ENCODE measurements at places on chromosomes 16 and 17.

GRCh38 chr17:10286324-10286723, 86.5 kb downstream of the MYH13 start:
- no peak for DNase-seq

DNA sequence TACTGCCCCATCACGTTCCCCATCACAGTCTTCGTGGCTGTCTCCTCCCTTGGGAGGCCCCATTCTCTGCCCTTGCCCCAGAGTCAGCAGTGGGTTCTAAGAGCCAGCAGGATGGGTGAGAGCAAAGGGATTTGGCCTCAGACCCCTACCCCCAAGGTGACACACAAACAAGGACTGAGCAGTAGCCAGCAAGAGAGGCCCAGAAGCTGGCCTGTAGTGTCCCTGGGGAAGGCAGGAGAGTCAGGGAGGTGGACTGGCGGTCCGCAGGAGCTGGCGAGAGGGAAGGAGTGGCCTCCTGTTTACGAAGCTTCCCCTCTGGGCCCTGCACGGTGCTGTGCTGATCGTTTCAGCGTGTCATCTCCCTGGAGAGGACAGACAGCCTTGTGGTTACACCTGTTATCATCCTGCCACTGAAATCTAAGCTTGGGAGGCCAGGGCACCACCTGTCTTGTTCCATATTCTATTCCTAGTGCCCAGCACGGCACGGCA, 8.4 kb downstream of the WDR81 start:
- DNase-seq: no peak

DNA sequence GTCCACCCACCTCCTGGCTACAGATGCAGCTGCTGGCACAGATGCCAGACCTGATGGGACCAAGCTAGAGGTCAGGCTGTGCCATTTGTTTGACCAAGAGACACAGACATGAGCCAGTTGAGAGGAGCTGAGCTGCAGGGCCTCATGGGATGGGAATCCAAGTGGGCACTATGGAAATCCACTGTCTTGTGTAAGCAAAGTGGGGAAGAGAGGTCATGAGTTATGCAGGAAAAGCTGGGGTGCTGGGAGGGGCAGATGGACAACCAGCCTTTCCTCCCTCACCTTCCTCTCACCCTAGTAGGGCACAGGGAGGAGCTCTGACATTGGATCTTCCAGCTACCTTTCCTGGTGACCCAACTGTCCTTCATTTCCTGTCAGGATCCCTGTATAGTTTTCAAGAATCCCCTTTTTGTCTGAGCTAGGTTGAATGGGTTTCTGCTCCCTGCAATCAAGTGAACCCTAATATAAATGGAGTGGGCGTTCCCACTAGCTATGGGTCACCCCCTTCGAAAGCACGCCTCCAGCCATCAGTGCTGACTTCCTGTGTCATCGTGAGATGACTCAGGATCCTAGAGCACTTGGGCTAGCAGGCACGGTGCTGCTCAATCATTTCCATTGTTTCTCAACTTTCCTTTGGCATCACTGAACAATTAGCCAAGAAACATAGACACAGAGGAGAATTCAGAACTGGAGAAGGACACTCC, 13.6 kb downstream of the ATPAF2 start:
- DNase-seq: peak; percentile 34

DNA sequence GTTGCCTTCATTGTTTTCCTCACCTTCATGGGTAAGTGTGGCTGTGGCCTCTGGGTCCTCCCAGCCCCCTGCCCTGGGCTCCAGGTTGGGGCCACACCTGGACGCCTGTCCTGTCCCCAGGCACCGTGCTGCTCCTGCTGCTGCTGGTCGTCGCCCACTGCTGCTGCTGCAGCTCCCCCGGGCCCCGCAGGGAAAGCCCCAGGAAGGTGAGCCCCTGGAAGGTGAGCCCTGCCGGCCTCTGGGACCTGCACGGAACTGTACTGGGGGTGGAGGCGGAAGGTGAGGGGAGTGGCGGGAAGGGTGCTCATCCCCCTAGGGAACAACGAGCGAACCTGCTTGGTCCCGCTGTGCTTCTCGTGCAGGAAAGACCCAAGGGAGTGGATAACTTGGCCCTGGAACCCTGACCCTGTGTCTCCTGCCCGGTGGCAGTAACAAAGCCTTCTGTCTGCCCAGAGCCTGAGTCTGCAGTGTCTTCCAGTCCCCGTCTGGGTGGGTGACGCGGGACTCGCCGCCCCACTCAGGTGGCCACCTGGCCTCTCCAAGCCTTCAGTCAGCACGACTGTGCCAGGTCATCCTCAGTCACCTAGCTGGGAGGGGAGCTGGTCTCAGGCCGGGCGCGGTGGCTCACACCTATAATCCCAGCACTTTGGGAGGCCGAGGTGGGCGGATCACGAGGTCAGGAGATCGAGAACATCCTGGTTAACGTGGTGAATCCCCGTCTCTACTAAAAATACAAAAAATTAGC, 831 bp downstream of the SMIM22 start:
- DNase-seq: no peak

GRCh38 chr16:1297018-1297696, 12.3 kb upstream of the UBE2I start:
- peak; percentile 41 for DNase-seq

DNA sequence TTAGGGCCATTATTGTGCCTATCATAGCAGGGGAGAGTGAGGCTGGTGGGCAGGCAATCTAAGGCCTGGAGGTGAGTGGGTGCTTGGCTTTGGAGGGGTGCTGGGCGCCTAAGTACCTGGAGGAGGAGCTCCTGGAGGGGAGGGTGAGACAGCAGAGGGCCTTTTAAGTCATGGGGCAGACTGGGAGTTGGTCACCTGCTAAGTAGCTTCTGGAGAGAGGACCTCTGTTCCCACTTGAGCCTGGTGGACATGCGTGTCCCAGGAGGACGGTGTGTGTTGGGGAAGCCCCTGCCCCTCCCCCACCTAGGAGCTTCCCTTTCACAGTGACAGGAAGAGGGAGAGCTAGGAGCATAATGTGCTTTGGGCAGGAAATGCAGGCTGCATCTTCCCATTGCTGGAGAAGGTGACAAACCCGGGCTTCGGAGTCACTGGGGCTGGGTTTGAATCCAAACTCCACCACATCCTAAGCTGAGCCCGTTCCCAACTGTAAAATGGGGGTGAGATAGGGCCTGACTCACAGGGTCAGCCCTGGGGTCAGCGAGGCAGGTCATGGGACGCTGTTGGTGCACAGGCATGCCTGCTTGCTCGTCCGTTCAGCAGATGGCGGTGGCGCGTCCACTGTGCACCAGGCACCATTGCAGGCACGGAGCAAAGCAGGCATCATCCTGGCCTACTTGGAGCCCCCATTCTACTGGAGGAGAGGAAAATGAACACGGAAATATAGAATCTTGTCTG, 37.9 kb downstream of the CMIP start:
- no peak for DNase-seq

DNA sequence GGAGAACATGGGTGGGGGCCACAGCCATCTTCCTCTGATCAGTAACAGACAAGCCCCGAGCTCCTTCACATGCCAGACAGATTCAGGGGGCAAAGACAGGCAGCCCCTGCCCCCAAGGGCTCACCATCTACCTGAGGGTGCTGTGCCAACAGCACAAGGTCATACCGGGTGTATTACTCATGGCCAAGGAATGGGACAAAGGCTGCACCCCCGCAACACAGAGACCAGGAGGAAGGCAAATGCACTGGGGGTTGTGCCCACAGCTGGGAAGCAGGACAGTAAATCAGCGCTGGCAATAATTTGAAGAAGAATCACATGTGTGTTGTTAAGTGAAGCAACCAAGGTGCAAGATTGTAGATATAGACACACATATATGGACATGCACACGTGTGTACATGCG, 137.1 kb downstream of the C16orf95 start:
- peak; percentile 38 for DNase-seq

- DNase-seq: no peak
Observed at GRCh38 chr17:68778726-68779125, 176.5 kb downstream of the ABCA8 start.

DNA sequence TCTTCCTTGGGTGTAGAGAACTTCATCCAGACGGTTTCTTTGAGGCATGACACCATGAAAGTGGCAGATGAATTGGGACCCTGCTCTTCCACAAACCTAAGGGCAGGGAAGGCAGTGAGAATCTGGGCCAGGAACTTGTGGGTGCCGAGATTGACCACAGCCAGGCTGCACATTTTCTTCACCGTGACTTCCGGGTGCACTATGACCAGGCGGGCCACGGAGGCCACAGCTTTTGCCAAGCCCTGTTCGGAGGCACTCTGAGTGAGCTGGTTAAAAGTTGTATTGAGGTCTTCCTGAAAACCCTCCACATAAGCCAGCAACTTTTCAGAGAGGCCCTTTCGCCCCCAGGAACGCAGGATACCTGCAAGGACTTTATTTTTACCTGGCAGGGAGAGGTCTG, 5.9 kb downstream of the GEMIN4 start:
- no peak for DNase-seq

GRCh38 chr17:28033972-28034714, 8.3 kb upstream of the NLK start:
- peak; percentile 37 for DNase-seq

DNA sequence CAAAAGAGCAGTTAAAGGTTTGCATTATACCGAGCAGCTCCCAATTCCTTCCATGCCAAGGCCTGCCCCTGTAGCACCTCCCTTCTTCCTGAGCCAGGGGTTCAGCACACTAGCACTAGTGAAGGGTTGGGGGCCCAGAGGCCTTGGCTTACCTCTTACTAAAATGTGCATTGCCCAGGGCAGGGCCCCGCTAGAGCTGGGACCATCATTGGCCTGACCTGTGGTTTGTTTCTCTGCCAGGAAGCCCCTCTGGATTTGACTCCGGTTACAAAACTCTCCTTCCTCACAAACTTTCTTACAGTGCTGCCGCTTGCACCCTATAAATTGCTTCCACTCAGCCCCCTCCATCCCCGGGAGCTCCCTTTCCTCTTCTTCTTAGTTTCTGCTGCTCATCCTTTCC, 33.8 kb downstream of the MPRIP start:
- DNase-seq: no peak

- DNase-seq: no peak
Observed at GRCh38 chr16:65125871-65126270, 4.0 kb upstream of the CDH11 start.

DNA sequence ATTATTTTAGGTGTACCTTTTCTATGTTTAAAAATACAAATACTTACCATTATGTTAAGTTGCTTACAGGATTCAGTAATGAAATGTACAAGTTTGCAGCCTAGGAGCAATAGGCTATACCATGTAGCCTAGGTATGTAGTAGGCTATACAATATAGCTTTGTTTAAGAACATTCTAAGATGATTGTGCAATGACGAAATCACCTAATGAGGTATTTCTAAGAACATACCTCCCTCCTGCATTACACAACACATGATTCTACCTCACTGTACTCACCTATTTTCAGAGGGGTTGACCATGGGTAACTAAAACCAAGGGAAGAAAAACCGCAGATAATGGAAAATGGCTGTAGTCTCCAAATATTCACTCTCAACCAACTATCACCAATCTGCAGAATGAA, 35.3 kb upstream of the TBC1D3K start:
- DNase-seq: no peak

DNA sequence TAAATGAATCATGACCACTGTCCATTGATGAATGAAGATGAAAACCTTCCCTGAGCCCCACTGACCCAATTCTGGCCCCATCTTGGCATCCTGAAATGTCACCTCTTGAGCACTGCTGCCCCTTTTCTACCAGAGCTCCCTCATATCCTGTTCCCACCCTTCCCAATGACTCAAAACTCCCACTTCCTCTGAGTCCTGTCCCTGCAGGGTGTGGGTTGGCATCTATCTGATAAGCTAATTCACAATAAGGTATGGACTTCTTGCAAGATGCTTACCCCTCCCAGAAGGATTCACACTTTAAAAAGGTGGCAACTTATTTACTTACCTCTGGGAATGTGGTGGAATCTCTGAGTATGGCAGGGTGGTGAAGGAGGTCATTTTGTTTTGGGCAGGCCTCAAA, 13.3 kb upstream of the CSNK2A2 start:
- no peak for DNase-seq

GRCh38 chr16:53132406-53132805, 77.6 kb downstream of the CHD9 start:
- no peak for DNase-seq

DNA sequence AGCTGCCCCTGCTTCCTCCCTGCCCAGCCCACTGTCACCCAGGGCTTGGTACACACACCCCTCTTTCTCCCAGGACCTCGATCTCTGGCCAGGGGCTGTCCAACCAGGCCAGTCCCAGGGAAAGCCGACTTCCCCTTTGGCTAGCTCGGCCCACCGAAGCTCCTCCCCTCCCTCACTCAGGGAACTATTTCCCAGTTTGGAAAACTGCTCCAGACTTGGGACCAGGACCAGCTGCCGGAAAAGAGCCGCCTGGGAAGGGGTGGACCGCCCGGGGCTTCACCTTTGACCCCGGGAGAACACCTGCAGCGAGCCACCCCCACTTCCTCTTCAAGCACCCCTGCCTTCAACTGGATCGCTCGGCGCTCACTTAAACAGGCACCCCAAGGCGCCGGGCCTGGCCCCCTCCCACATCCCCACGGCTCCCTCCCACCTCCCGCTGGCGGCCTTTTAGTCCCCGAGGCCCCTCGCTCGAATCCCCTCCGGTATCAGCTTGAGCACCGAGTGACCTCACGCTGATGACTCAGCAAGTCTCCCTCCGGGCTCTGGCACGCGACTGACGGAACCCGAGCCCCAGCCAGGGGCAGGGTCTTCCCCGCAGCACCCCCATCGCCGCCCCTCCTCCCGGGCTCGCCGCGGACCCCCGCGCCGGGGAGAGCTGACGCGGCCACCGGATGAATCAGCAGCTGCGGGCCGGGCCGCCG, 934 bp downstream of the MAFG start:
- peak; percentile 88 for DNase-seq

DNA sequence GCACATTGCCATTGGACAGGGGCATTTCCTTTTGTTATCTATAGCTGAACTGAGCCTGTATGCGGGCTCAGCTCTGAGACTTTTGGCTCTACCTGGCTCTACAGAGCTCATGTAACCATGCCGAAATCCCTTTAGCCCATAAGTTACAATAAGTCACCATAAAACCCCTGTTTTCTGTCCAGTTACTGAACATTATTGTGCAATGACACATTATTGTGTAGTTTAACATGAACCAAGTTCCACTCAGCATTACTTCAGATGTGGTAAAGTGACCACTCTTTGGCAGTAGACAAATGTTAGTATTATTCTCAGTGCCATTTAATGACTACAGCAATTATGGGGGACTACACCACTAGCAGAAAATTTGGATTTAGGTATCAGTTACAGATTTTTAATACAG, 65.4 kb upstream of the RASL10B start:
- DNase-seq: no peak

DNA sequence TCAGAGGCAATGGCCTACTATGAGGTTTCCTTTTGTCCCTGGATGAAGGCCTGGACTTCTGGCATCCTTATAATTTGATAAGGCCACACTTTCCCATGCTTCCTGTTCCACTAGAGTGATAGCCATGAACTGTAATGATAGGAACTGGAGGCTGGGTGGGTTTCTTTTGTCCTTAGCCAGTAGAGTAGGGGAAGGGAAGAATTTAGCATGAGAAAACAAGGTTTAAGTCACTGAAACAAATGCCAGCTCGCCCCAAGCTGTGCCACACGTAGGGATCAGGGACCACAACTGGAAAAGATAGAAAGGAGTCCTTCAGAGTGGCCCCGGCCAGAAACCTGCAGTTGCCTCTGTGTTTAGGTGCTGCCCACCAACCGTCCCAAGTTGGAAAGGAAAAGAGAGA, 80.9 kb upstream of the C17orf78 start:
- no peak for DNase-seq

- DNase-seq: no peak
Observed at GRCh38 chr17:17843096-17843495, 6.3 kb upstream of the SREBF1 start.

- DNase-seq: no peak
Observed at GRCh38 chr17:40750391-40750790, 4.7 kb downstream of the KRT25 start.

Data from astrocyte of the hippocampus (primary cell).